ENCODE measurements at places on chromosomes 12 and 14.

DNA sequence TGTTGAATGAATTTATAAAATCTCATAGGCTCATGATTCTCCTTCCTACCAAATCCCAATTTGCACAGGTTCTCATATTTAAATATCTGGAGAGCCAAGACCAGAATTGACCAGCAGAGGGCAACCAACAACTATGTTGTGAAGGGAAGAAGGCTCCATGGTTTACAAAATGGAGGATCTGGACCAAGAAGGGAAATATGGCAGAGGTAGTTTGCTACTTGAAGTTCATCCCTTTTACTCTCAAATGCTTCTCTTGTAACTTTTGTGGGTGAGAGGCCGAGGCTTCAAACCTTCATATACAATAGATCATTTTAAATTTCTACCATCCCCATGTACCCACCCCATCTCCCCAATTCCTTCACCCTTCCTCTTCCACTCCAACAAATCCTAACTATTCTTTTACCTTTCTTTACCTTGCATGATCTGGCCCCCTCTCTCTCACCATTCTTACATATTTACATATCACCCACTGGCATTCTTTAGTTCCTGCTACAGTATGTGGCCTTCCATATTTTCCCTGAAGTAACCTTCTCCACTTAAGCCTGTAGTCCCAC is 3.8 kb upstream of the SMARCC2 start:
- peak; percentile 79 for DNase-seq

DNA sequence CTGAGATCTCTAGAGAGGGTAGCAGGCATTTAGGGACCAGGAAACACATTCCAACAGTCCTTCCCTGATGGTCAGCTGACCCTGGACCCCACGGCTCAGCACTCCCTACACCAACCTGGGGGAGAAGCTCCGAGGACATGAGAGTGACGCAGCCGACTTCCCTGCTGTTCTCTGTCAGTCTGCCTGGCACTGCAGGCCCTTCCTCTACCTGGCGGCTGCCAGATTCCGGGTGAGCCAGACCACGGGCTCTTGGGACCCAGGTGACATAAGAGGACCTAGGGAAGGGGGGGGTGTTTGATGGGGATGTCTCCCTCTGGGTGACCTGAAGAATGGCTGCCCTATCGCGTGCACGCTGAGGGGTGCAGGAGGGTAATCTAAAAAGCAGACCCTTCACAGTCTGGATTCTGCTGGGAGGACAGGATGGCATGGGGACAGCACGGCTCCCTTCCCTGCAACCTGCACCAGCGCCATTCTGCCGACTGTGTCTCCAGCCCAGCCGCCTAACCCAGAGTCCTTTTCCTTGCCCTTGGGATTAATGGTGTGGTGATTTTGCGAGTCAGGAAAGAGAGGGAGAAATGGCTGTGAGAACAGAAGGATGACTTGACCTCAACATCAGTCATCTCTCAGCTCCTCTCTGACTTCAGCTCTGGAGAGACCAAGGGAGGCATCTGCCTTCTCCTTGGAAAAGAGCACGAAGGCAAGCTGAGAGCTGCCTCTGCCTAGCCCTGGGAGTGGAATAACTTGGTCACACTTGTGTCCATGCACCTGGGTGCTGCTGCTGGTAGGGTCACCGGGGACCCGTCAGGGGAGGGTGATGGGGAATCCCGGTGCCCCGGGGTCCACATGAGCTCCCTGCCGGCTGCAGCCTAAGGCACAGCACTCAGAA is 158.5 kb downstream of the CALM1 start:
- no peak for DNase-seq

GRCh38 chr14:40122968-40123648 is 690.9 kb upstream of the FBXO33 start:
- DNase-seq, result no peak

DNA sequence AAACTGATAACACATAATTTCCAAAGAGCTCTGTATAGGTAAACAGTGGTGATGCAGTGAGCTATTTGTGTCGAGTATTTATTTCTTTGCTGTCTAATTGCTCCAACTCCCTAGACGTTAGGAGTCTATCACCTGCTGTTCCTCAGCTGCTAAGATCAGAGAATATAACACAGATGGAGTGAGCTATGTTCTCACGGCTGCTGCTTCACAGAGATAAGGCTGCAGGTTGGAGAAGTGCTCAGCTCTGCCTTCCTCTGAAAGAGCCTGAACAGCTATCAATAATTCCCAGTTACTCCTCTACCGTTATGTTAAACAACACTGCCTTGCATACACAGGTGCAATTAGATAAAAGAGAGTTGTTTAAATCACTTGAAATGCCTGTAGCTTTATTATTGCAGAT is 103.2 kb upstream of the MDGA2 start:
- DNase-seq, result no peak

DNA sequence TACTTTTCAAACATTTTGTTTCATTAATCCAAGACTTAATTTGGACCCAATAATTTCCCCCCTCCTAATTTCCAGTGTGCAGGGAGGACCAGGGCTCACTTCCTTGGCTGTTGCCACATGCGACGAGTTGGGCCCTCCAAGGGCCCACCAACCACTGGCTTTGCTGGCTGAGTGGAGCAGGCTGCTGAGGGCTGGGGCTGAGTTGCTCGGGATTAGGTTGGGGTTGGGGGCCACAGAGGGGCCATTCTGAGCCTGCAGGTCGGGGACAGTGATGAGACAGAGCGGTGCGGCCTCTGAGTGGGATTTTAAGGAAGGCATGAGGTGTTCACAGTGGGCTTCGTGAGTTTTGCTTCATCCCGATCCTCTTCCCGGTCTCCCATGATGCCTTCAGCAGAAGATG is 6.1 kb upstream of the TRAF3 start:
- no peak for DNase-seq

DNA sequence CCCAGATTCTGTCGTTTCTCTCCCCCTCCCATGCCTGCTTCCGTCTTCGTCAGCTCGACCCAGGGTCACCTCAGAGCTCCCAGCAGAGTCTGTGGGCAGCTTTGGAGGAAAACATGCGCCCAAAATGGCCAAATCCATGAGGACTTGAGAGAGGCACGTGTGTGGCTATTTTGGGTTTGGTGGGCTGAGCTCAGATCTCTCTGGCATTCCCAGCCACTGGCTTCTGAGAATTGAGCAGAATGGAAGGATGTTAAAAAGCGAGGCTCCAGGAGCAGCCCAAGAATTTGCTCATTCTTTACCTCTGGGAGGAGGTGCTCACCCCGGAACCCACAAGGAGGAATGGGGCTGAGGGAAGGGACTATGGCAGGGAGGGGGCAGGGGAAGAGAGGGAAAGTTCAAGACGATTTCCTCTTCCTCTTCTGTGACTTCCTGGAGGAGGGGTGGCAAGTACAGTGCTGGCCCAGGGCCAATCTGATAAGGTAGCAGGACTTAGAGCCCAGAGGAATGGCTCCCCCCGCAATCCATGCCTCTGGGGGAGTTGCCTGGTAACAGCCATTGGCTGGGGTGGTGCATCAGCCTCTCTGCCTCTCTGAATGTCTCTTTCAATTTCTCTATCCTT is 20.1 kb downstream of the TSPAN9 start:
- DNase-seq, result no peak

DNA sequence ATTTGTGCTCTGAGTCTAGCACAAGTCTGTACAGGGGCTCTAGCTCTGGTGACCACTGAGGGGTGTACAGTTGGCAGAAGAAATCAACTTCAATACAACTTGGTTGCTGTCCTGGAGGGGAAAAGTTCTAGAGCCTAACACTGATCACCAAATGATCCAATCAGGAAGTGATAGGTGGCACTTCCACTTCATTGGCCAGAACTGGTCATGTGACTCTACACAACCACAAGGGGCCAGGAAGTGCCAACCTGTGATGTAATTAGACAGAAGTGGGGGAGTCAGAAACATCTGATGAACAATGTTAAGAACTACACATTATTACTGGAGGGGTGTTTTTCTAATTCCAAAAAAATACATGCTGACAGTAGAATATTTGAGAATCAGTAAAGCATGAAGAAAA is 401.6 kb downstream of the VRK1 start:
- DNase-seq, result no peak

All from NCI-H2107 (cell line).